ENCODE measurements at places on chromosomes 6 and 20.

- peak; percentile 68 for DNase-seq
Measured at GRCh38 chr20:58891086-58891717, 38.7 kb downstream of the GNAS start.

GRCh38 chr6:37033255-37033654 lies 27.8 kb downstream of the FGD2 start:
- no peak for DNase-seq

DNA sequence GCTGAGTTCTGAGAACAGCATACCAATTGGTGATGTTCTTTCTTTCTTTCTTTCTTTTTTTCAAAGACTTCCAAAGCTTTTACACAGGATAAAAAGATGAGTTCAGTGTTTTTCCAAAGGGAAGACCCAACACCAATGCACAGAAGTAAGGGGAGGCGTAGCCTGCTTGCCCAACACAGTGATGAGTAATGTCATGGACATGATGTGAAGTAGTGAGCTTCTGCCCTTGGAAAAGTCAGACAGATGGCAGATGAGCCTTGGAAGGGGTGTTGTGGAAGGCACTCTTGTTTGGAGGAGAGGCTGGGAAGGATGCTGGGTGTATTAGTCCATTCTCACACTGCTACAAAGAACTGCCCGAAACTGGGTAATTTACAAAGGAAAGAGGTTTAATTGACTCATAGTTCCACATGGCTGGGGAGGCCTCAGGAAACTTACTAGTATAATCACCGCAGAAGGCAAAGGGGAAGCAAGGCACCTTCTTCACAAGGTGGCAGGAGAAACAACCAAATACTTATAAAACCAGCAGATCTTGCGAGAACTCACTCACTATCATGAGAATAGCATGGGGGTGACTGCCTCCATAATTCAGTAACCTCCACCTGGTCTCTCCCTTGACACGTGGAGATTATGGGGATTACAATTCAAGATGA lies 12.6 kb downstream of the LRP11 start:
- no peak for DNase-seq

- DNase-seq: no peak
Measured at GRCh38 chr6:116406678-116407345, 36.1 kb downstream of the DSE start.

GRCh38 chr6:109260126-109260525 lies 122.1 kb downstream of the CD164 start:
- DNase-seq: no peak

DNA sequence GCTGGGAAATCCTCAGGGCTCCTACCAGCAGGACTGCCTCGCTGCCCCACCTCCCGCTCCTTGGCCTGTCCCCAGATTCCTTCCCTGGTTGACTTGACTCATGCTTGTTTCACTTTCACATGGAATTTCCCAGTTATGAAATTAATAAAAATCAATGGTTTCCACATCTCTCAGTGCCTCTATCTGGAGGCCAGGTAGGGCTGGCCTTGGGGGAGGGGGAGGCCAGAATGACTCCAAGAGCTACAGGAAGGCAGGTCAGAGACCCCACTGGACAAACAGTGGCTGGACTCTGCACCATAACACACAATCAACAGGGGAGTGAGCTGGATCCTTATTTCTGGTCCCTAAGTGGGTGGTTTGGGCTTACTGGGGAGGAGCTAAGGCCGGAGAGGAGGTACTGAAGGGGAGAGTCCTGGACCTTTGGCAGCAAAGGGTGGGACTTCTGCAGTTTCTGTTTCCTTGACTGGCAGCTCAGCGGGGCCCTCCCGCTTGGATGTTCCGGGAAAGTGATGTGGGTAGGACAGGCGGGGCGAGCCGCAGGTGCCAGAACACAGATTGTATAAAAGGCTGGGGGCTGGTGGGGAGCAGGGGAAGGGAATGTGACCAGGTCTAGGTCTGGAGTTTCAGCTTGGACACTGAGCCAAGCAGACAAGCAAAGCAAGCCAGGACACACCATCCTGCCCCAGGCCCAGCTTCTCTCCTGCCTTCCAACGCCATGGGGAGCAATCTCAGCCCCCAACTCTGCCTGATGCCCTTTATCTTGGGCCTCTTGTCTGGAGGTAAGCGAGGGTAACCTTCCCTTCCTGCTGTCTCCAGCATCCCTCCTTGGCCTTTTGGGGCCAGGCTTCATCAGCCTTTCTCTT lies at the start of gene CFB:
Gene CFB (plus strand): TSS at position 589 of the 863 bp plus-strand sequence. CDS start 127 bp downstream, at position 716.
- no peak for DNase-seq

DNA sequence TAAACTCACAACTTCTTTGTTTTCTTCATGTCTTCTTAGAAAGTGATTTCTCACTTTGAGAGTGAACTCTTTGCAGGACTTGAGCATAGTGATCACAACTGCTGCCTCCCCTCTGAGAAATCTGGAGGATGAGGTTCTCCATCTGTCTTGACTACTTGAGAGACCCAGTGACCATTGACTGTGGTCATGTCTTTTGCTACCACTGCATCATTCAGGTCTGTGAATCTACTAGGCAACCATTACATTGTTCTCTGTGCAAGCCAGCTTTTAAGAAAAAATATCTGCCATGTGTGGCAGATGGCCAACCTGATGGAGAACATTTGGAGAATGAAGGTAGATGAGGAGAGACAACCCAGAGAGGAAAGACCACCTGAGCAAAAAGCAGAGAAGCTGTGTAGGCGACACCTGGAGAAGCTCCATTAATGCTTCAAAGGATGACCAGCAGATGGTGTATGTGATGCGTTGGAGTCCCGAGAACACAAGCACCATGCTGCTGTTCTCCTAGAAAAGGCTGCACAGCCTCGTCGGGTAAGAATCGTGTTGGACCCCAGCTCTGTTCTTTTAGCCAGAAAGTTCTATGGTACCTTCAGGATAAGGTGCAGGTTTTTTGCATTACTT lies 25.1 kb upstream of the TRIM26 start:
- peak; percentile 29 for DNase-seq

DNA sequence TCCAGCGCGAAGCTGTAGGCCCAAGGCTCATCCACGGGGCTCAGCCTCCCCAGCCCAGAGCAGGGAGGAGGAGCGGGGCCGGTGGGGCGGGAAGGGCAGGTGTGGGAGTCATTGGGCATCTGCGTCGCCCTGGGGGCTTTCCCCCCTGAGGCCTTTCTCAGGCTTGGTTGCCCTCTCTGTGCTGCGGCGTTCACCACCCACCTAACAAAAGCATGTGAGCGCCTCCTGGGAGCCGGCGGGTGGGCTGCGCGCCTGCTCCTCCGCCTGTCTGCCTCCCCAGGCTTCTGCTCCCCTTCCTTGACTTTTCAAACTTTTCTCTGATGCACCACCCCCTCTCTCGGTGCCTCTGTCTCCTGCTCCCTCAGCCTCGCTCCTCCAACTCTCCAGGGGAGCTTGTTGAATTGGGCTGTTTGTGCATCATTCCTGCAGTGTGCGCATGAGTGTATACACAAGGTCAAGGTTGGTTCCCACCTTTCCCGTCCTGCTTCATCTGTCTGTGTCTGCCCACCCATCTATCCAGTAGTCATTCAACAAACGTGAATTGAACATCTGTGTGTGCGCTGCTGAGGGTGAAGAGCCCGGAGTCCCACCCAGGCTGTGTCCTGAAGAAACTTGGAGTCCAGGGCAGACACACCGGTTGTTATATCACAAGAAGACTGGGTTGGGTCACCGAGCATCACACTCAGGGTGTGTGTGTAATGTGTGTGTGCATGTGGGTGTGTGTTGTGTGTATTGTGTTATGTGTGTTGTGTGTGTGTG lies 82.4 kb upstream of the NNAT start:
- DNase-seq: no peak

DNA sequence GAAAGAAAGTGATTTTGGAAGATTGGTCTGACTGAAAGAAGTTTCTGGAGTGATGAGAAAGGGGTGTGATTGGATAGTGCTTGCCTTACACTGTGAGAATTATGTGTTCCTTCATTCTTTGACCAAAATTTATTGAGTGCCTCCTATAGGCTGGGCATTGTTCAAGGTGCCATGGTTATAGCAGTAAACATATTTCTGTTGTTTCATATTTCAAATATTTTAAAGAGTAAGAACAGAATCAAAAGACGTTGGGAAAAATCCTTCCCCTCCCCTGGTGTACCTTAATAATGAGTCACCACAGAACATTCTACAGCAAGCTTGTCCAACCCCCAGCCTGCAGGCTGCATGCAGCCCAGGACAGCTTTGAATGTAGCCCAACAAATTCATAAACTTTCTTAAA lies 78.6 kb downstream of the GCLC start:
- no peak for DNase-seq

DNA sequence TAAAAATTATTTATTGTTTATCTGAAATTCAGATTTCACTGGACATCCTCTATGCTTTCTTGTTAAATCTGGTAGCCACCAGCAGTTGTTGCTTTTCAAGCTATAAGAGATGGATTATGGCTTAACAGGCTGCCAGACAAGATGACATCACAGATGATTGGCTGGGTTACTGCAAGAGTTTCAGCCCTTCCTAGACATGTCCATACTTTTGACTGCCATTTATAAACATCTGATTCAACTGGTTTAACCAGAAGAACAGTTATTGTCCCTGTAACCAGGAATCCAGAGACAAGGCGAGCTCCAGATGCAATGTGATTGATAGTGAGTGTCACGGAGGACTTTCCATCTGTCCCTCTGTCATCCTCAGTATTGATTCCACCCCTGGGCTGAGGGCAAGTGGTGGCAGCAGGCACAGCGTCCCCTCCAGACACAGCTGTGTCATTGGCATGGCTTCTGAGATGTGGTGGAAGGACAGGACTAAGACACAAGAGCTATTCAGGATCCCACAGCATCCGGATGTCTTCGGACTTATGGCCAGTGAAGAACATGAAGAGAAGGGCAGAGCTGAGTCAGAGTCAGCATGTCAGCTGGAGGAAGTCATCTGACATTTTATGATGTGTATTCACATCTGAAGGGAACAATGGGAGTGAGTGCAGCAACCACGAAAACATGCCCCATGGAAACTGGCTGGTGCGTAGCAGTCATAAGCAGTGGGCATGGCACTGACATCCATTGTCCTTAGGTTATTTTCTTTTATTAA lies 284.5 kb upstream of the CDYL start:
- DNase-seq: no peak

- DNase-seq: no peak
Measured at GRCh38 chr20:38059832-38060231, 26.3 kb downstream of the RPRD1B start.

- DNase-seq: no peak
Measured at GRCh38 chr6:165726965-165727381, 63.9 kb upstream of the PDE10A start.

GRCh38 chr6:43127180-43127579 lies 43.9 kb upstream of the SRF start:
- no peak for DNase-seq

DNA sequence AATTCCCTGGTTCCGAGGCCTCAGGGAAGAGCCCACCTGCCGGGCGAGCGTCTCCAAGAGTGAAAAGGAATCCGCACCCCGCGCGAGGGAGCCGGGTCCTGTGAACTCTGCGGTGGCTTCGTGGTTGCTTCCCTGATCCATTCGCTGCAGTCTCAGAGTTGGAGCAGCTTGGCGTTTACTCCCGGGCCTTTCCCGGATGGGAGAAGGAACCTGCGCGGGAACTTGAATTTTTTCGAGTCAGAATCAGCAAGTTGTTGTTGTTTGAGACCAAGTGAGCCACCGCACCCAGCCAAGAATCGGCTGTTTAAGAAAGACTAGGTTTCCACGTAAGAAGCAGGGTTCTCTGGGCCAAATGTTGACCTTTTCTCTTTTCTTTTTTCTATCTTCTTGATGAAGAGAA lies 12.9 kb downstream of the PRSS16 start:
- DNase-seq: no peak

DNA sequence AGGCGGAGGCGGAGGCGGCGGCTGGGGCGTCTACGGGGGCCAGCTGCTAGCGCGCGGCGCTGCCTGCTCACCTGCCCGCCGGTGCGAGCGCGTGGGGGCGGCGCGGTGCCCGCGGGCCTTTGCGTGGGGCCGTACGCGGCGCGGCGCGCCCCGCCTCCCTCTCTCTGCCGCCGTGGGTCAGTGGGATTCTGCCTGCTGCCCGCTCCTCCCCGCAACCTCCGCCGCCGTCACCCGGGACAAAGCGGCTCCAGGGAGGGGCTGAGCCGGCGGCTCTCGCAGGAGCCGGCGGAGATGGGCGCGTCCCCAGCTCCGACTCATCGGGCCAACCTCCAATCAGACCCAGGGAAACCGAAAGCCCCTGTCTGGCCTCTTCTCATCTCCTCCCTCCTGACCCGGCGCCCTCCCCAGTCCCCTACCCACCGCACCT lies at the start of gene RCAN2:
Gene RCAN2 (minus strand): TSS at position 249 of the 427 bp plus-strand sequence.
- DNase-seq: peak; percentile 20

- no peak for DNase-seq
Measured at GRCh38 chr20:21387528-21387927, 9.8 kb downstream of the NKX2-4 start.

GRCh38 chr6:26170951-26171841 lies 84.0 kb downstream of the HFE start:
- no peak for DNase-seq

DNA sequence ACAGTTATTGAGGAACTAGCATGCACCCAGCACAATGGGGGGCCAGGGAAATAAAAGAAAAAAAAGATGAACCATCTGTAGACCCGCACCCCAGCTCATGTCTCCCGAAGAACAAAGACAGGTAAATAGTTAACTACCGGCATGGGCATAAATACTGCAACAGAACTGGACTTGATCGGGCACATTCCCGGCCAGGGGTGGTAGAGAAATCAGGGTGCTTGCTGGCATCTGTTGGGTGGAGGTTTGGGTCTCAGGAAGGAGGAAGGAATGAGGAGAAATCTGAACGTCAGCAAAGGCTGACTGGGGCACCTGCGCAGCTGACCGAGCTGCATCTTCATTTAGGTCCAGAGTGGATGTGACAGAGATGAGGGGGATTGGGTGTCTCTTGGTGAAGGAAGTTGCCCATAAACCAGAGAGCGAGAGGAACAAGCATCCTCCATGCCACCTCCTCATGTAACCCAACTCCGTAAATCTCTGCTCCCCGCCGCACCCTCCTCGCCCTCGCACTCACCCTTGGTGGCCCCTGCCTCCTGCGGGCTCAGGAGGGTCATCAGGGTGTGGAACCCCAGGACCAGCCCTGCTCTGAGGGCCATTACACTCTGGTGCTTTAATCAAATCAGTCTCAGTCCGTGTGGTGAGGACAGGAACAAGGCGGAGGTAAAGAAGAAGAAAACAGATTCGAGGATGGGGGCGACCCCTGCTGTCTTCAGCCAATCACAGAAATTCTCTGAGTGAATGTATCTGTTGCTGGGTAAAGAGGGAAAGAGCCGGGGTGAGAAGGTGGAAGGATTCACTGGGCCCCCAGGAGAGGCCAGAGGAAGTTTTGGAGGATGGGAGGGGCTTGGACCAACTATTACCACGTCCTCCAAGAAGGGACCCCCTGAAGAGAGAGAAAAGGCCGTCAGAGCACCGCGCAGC lies at the start of gene HLA-DOA:
Gene HLA-DOA (minus strand): TSS at position 648 of the 918 bp plus-strand sequence.
- DNase-seq: no peak

GRCh38 chr6:55456016-55456415 lies 123.0 kb downstream of the HMGCLL1 start:
- no peak for DNase-seq

- no peak for DNase-seq
Measured at GRCh38 chr6:144217264-144217663, 66.9 kb downstream of the STX11 start.

DNA sequence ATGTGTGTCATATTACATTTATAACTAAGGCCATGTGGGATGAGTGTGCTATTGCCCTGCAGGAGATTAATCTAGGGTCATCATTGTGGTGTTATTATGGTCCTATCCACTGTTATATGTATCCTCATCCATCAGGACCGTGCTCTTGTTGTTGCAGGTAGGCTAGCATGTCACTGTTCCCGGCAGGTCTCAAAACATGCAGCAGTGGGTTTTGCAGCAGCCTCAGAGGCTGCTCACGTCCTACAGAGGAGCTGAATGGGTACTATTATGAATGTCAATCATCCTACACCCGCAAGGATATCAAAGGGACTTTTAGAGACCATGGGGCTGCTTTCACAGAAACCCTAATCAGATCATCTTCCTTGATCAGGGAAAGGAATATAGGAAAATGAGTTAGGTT lies 318.2 kb downstream of the SAMD5 start:
- no peak for DNase-seq

All from NCI-H460 (cell line).